Thyroid gland (tissue), 4 donors: ENCODE measurements at places on chromosomes 12 and 14. TPM values are rescaled to one million over a fixed set of nuclear protein-coding genes. Genes with fewer than 3 reads are reported as not detected.

GRCh38 chr12:104064842-104065427 lies 604 bp downstream of the HCFC2 start:
- peaks cover 14% of the 10 kb centered on the region for H3K4me1 ChIP-seq
- peak overlapping the region; percentile 49 for H3K4me3 ChIP-seq
- peaks cover 6% of the 10 kb centered on the region for H3K36me3 ChIP-seq
- H3K27ac ChIP-seq = peak overlapping the region; percentile 5
- DNase-seq = peak; percentile 37

DNA sequence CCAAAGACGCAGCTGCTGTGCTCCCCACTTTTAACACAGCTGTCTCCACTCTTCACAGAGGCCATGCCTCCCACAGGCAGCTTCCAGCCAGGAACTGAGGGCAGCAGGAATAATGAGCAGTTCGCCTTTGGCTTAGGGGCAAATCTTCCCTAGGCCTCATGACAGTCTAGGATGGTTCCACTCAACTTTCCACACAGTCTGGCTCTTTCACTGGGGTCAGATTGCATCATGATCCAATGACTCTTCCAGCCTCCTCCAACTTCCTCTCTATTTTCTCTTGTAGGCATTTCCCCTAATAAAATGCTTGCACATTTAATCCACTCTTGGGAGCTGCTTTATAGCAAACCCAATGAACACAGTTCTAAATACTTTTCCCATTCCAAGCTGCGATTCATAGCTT lies 271.6 kb upstream of the ATP2B1 start:
- H3K27me3 ChIP-seq = no peaks in the 10 kb centered on the region
- no peak overlapping the region for H3K4me3 ChIP-seq
- DNase-seq = no peak
- no peaks in the 10 kb centered on the region for H3K36me3 ChIP-seq
- H3K4me1 ChIP-seq = no peaks in the 10 kb centered on the region

GRCh38 chr12:111424793-111425251 lies 19.1 kb downstream of the SH2B3 start:
- H3K36me3 ChIP-seq = no peaks in the 10 kb centered on the region
- peaks cover 45% of the 10 kb centered on the region for H3K4me1 ChIP-seq
- peak overlapping the region; percentile 10 for H3K27ac ChIP-seq
- H3K27me3 ChIP-seq = no peaks in the 10 kb centered on the region
- no peak overlapping the region for H3K4me3 ChIP-seq

Gene TAS2R20
- 6.2 TPM for total RNA-seq

Gene RFLNA
- total RNA-seq = 0.40 TPM

Gene AMN
- total RNA-seq = 3.9 TPM
